ENCODE measurements at places on chromosomes 3 and 15.

DNA sequence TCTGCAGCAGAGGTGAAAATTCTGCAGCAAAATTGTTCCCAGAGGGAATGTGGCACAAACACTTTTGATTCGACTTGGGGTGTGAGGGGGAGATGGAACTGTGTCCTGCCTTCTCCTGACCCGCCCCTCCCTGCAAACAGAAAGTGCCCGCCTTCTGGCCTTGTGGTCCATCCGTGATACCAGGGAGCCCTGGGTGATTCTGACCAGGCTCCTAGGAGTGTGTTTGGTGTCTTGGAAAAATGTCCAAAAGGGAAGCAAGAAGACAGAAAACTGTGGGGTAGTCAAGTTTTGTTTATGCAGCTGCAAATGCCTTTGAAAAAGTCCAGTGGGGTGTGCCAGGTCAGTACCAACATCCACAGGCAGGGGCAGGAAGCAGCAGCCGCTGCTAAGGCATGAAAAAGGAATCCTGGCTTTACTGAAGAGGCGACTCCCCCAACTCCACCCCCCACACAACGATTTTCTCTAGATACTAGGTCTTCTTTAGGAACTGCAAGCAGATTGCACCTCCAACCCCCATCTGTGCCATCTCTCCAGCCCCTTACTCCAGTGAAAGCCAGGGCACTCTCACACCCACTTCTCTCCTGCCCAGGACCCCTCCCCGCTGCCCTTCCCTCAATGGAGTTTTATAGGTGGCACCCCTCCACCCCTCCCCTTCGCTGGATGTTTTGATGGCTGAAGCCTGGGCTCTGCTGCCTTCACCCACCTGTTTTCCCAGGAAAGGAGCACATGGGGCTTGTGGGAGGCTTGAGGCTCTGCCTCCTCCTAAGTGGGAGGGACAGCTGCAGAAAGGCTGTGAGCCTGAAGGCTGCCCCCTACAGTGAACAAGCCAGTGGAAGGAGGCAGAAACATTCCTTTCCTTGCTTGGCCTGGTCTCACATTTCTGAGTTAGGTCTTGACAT lies 82.4 kb upstream of the HERC1 start:
- no peak for DNase-seq

DNA sequence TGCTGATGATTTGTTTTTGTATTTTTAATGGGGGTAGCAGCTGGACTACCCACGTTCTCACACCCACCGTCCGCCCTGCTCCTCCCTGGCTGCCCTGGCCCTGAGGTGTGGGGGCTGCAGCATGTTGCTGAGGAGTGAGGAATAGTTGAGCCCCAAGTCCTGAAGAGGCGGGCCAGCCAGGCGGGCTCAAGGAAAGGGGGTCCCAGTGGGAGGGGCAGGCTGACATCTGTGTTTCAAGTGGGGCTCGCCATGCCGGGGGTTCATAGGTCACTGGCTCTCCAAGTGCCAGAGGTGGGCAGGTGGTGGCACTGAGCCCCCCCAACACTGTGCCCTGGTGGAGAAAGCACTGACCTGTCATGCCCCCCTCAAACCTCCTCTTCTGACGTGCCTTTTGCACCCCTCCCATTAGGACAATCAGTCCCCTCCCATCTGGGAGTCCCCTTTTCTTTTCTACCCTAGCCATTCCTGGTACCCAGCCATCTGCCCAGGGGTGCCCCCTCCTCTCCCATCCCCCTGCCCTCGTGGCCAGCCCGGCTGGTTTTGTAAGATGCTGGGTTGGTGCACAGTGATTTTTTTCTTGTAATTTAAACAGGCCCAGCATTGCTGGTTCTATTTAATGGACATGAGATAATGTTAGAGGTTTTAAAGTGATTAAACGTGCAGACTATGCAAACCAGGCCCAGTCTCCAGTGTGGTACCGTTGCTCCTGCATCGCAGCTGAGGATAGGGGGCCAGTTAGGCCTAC lies 1.4 kb upstream of the FES start:
- no peak for DNase-seq

DNA sequence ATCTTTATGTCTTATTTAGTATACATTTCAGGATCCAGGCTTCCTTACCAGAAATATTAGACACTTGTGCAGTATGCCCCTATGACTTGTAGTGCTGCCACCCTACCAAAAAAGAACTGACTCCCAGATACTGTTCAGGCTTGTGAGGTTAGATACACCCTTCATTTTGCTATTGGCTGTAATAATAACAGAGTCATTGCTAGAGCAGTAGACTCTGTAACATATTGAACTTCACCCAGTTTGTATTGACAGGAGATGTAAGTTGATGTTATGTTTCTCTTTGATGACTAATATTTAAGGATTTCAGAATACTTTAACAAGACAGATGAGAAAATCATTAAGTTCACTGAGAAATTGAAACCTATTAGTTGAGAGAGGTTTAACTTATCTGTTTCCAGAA lies 32.9 kb downstream of the RNF111 start:
- DNase-seq, result no peak

DNA sequence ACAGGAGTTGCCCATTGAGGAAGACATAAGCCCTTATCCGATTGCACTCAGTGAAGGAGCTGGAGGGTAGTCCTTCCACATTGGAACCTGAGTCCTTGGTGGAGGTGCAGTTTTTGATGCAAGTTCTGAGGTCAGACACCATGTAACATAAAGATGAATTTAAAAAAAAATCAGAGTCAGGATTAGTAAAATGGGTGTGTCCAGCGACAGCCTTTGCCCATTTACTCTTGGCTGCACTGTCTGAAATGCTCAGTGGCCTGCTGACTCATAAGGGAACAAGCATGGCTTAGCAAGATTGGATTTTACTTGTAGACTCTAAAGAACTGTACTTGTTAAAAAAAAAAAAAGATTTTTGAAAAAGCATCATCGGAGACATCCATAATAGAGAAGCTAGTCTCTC lies 241.1 kb upstream of the TOPAZ1 start:
- DNase-seq, result no peak

GRCh38 chr3:159732172-159733111 lies 256.2 kb upstream of the IL12A start:
- DNase-seq, result no peak

GRCh38 chr3:145248928-145249327 lies 912.1 kb downstream of the PLOD2 start:
- no peak for DNase-seq

DNA sequence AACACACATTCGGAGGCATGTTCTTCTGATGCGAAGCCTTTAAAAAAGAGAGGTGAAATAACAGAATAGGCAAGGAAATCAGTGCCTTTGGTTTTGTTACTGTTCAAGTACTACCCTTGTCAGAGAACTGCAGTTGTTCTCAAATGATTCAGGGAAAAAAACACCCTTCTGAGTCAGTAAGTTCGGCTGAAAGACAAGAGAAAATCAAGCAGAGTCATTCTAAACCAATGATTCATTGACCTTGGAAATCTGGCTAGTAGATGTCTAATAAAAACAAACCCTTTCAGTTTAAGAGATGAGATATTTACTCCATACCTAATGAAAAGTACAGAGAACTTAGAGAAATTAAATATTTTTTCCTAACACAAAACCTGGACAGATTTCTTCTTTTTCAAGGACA lies 72.7 kb upstream of the ABI3BP start:
- DNase-seq, result no peak

DNA sequence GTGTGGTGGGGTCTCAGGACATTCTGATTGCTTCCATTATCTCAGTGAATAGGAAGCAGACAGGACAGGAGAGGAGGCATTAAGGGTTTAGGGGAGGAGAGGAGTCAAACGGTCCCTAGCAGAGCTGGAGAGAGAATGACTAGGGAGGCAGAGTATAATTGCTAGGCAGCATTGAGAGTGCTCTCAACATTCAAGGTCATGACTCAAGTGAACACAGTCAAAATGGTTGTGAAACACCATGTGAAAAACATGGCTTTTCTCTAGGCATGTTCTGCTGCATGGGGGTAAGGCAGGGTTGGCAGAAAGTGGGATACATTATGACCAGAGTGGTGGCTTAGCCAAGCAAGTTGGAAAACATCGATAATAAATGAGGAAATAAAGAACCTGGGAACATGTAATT lies 19.5 kb upstream of the HRH1 start:
- no peak for DNase-seq

- DNase-seq, result no peak
Measured at GRCh38 chr3:86418861-86419260, 572.1 kb downstream of the VGLL3 start.

DNA sequence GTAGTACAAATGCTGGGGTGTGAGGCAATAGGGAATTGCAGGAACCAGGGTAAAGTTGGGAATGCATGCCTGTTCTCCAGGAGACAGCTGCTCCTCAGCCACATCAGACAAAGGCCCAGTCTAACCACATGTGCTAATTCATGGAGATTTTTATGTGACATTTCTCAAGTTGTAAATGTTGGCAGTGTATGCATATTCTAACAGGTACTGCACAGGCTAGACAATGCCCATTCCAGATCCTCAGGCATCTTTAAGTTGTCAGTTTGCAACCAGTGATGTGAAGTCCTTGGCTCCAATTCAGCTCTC lies 84.9 kb downstream of the EEFSEC start:
- no peak for DNase-seq

- no peak for DNase-seq
Measured at GRCh38 chr3:12044860-12045259, 40.7 kb downstream of the SYN2 start.

DNA sequence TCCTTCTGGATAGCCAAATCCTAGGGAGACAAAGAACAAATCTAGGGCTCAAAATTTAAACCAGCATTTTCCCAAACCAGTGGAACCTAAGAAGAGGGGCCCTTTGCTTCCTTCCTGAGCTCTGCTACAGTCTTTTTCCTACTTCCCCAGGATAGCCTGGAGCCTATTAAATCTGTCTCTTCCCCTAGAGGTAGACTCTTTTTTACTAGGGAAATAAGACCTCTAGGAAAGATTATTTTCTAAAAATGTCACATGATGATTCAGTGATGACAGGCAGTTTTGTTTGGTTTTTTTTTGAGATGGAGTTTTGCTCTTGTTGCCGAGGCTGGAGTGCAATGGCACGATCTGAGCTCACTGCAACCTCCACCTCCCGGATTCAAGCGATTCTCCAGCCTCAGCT lies 18.5 kb downstream of the RMDN3 start:
- no peak for DNase-seq

DNA sequence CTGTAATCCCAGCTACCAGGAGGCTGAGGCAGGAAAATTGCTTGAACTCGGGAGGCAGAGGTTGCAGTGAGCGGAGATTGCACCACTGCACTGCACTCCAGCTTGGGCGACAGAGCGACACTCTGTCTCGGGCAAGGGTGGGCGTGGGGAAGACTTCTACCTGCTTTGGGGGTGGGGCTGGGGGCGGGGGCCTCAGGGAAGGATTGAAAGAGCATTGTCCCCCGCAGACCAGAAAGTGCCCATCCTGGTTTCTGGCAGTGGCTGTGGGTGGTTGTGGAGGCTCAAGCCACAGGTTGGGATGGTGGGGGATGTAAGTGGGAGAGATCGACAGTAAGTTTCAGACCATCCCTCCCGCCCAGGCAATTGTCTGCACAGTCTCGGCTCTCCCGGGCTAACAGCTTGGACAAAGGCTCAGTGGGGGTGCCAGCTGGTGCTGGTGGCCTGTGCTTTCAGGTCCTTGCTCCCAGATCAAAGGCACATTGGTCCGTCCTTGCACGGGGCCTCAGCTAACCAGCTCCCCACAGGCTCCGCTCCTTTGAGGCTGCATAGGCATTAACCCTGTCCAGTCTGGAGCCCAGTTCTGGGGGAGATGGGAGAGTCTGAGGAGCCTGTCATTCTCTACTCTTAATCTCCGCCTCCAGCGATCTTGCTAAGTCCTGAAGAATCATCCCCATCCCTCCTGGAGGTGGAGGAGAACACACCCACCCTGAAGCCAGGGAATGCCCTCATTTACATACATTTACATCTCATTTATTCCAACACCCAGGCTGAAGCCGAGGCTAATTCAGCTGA lies 8.6 kb downstream of the SCN5A start:
- no peak for DNase-seq

GRCh38 chr3:185046603-185047002 lies 106.3 kb downstream of the C3orf70 start:
- DNase-seq, result no peak

All from stimulated activated CD4-positive, alpha-beta T cell treated with anti-CD3 and anti-CD28 coated beads, Interleukin-1b, Interleukin-23, amount 100 ng/mL, for 1 hour (primary cell).